H7 (cell line): ENCODE measurements at places on chromosomes 3 and 15. TPM values are rescaled to one million over a fixed set of nuclear protein-coding genes. Genes with fewer than 3 reads are reported as not detected.

C3orf62 gene
- total RNA-seq = 0.80 and 1.3 TPM in 2 replicates

BMF gene
- total RNA-seq = 11.9 and 12.4 TPM in 2 replicates

- no peak for DNase-seq
Measured at GRCh38 chr3:32325927-32326326, 65.7 kb upstream of the CMTM7 start.

DNA sequence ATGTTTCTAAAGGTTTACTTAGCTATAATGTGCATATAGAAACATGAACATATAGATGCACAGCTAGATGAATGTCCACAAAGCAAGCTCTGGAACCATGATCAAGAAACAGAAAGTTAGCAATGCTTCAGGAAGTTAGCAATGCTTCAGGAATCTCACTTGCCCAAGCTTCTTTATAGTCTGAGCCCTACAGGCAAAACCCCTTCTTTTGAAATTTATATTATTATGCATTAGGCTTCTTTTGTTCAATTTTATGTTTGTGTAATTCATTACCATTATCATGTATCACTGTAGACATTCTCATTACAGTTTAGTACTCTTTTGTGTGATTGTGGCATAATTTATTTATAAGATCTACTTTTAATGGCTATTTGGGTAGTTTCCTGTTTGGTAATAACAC lies 286.4 kb upstream of the BCHE start:
- DNase-seq = no peak

SECISBP2L gene
- 14.5 and 19.5 TPM in 2 replicates for total RNA-seq

RTP1 gene
- 5.1 and 5.3 TPM in 2 replicates for total RNA-seq

ZBTB47 gene
- total RNA-seq = 5.1 and 8.0 TPM in 2 replicates

GRCh38 chr3:183895296-183895695 lies 10.6 kb upstream of the PARL start:
- DNase-seq = peak; percentile 85

- DNase-seq = peak; percentile 23
Measured at GRCh38 chr15:76347482-76348055, 11.0 kb downstream of the ISL2 start.

PLSCR1 gene
- total RNA-seq = 60.2 and 75.2 TPM in 2 replicates

DNA sequence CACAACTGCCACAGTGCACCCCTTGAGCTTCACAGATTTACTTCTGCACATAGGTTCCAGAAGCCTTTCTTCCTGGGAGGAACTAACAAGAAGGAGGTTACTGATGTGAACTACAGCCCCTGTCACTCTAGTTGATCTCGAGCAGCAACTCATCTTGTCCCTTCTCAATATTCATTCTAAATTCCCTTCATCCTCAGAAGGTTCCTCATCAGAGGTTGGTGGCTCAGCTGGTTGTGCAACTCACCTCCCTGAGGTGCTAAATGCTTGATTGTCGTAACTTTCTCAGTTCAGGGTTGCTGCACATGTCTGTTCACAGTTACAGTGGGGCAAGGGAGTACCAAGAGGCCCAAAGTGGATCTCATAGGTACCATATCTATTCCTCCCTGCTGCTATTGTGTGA lies 5.7 kb upstream of the A4GNT start:
- DNase-seq = no peak

SLC22A14 gene
- total RNA-seq = 0.03 TPM in 1 of 2 replicates, not detected in the other

IMPG2 gene
- 0.03 and 0.04 TPM in 2 replicates for total RNA-seq

DNA sequence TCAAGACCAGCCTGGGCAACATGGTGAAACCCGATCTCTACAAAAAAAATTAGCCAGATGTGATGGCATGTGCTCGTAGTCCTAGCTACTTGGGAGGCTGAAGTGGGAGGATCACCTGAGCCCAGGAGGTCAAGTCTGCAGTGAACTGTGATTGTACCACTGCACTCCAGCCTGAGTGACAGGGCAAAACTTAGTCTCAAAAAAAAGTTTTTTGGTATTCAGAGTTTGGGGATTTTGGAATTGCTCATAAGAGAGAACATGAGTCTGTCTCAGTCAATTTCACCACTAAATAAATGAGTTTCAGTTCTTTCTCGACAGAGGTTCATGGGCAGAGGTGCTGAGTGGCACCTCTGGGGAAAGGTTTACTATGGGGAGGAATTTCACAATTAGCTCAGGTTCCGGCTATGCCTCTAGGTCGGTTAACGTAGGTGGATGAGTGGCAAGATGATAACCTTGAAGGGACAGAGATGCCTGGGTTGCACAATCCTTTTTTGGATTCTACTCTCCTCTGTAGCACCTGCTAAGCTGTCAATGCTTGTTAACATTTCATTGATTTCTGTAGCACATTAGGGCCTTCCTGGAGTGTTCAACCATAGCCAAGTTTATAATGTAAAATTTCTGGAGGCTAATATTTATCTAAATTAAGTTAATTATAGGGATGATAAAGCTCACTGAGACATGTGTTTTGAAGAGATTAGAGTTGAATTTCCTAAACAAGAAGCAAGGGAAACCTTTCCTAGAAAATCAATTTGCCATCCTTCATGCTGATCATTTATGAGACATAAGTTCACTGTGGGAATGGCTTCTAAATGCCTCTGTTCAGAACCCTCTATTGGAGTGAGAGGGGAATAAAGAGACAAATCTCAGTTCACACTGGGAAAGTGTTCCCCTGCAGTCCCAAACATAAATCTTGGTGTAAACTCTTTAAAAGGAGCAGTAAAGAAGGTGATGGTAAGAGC lies 37.4 kb upstream of the DCP1A start:
- no peak for DNase-seq

FGF7 gene
- not detected in 2 replicates for total RNA-seq

GRCh38 chr3:58334506-58334884 lies 1.8 kb downstream of the PXK start:
- no peak for DNase-seq

DNA sequence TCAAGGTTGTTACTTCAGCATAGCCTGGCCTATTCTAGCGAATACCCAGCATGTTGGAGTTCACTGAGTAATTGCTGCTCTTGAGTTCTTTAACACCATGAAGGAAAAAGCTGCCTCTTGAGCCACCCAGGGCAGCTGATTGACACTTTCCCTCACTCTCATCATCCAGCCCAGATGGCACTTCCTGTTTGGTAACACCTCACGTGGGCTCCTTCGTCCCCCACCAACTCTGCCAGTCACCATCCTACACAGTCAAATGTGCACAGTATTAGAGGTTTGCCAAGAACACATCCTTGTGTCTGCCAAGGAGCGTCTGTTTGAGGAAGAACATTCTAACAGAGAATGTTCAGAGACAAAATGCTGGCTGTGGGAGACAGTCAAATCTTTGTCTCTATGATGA lies 266.3 kb downstream of the RPLP1 start:
- no peak for DNase-seq

DNA sequence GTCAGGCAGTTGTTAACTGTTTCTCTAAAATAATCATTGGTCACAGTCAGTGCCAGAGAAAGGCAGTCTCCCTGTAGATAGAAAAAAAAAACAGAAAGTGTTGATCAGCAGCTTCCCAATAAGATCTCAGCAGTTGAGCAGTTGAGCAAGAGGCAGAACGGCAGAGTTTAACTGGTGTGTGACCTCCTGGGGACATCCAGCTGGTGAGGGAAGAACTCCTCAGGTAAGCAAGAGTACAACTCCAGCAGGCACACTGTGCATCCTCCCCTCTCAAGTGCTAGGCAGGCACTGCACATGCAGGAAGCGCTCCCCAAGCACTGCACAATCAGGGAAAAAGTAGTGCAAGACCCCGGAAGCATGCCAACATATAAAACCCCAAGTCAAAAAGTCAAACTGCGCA lies 1287.2 kb downstream of the NSUN3 start:
- no peak for DNase-seq
